Peyer's patch (tissue), 4 donors: ENCODE measurements at places on chromosomes 5 and 9.

DNA sequence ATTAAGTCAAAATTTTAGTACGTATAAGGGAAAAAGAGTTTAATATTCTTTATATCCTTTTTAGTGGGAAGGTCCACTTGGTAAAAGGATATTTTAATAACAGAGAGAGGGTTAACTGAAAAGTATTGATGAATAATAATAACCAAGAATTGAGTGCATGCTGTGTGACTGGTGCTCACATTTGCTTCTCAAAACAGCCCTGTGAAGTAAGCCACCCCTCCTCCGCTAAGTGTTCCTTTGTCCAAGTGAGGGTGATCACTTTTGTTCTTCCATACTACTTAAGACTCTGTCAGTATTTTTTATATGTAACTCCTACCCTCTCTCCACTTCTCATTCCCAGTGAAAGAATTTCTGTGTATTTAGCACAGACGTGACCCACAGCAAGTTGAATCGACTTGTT, 51.5 kb downstream of the SLC44A1 start:
- no peak for DNase-seq

DNA sequence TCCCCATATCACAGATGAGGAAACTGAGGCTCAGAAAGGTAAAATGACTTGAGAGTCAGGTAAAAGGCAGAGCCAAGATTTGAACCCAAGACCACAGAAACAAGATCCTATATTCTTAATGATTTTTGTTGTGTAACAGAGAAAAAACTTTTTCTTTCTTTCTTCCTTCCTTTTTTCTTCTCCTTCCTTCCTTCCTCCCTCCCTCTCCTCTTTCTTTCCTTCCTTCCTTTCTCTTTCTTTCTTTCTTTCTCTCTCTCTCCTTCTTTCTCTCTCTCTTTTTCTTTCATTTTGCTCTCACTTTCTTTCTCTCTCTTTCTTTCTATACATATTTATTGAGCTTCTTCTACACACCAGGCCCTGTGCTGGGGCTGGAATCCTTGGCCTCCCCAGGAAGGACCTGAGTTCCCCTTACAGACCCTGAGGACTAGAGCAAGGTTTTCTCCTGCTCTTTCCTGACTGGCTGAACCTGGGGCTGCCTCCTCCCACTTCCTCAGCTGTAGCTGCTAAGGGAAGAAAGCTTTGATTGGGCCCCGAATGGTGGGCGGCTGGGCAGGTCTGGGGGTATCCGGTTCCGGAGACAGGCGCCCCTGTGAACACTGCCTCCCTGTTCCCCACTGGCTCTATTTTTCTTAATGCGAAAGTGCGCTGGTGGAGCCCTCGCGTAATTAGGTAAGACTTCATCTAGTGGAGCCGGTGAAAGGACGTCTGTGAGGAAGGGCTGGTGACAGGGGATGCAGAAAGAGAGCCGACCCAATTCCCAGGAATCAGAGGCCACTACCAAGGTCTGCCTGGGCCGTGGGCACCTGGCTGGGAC, 27.4 kb upstream of the KIF12 start:
- DNase-seq, result no peak

GRCh38 chr5:39400713-39401578, 23.8 kb downstream of the DAB2 start:
- peak; percentile 57 for DNase-seq

DNA sequence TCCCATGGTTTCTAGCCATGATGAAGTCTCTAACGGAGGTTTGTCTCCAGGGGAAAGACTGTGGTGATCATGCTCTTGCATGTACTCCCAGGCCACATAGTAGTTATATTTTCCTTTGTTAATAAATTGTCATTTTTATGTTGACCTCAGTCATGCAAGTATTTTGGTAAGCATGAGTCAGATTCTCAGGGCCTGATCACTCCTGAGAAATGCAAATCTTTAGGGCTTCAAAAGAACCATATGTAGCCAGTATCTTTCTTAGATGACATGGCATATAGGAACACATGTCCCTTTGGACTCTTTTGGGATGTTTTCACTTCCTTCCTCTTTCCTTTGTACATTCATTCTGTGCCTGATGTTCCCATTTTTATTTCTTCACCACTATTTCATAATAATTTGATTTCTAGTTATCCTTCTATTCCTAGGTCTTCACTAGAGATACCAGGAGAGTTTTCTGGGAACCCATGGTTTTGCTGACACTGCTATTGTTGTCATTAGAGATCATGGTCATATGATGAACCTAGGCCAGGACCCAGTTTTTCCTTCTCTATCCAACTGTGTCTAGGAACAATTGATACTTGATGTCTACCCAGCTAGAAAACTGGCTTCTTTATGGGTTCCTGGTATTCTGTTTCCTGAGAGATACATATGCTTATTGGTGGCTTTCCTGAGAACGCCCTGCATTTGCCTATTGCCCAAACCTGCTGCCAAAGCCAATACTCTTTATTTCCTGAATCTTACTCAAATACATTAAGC, 248.1 kb upstream of the NREP start:
- no peak for DNase-seq

DNA sequence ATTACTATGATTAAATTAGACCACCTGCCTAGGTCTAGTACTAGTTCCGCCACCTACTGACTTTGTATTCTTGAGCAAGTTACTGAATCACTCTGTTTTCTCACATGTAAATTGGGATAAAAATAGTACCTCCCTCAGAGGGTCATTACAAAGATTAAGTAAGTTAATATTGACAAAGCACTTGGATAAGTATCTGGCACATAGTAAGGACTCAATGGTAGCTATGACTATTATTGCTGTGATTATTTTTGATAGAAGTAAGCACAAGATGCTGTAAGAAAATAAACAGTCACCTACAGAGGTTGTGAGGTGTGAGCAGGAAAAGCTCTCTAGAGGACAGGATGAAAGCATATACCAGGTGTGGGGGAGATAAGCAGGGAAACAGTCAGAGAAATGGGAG, 173.1 kb upstream of the PAPPA start:
- DNase-seq, result no peak

GRCh38 chr5:86917117-86917579, 299.4 kb downstream of the COX7C start:
- DNase-seq, result no peak

- DNase-seq, result no peak
Observed at GRCh38 chr5:159916841-159917761, 819 bp downstream of the ADRA1B start.

GRCh38 chr9:477193-477592, 262.5 kb downstream of the DOCK8 start:
- no peak for DNase-seq

GRCh38 chr9:129550199-129550839, 70.6 kb downstream of the C9orf50 start:
- DNase-seq, result peak; percentile 71

DNA sequence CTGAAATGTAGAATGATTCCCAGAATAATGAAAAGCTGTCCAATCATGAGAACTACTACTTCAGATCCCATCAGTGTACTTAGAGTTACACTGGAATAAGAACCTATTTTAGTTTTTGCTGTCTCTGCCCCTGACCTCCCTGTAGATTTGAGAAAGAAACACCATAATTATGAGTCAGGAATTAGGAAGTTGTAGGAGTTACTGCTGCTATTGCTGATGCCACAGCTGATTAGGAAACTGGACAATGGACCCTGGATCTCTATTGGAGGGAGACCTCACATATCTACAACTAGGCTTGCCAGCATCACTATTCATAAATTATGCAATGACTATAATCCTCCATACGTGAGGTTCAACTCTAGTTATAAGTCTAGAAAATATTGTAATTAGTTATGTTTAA, 48.8 kb upstream of the EDIL3 start:
- no peak for DNase-seq

DNA sequence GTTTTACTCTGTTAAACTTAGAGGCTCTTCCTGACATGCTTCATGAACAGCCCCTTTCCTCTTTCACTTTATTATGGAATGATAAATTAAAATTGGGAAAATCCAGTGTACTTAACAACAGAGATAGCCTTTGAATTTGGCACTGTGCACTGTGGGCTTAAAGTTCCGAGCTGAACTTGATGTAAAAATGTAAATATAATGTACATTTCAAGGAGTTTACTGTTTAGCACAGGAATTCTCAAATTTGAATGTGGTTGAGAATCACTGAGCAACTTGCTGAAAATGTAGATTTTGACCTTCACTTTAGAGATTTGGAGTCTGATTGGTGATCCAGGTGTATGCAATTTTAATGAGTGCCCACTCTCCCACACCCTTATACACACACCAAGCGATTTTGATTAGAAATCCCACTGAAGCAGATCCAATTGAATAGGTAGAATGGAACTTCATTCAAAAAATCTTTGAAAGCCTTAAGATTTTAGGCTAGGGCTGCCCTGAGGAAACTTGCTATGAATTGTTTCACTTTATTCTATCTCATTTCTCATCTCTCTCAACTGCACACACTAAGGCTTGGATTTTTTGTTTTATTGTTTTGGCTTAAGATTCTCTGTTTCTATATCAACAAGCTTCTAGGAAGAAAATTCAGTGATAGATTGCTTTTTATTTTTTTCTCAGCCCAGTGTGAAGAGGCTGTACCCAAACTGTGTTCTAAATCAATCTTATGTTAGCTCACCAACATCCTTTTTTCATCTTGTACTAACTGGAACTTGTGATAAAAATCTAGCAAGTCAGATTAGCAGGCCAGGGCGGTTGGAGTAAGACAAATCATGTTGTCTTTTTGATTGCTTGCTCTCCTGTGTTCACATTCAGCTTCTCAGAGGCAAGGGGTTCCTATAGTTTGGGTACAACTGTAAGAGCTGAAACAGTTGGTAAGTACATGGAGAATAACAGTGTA, 22.9 kb downstream of the NUDT12 start:
- DNase-seq, result no peak

- DNase-seq, result no peak
Observed at GRCh38 chr5:28603869-28604268, 1565.5 kb upstream of the CDH9 start.

DNA sequence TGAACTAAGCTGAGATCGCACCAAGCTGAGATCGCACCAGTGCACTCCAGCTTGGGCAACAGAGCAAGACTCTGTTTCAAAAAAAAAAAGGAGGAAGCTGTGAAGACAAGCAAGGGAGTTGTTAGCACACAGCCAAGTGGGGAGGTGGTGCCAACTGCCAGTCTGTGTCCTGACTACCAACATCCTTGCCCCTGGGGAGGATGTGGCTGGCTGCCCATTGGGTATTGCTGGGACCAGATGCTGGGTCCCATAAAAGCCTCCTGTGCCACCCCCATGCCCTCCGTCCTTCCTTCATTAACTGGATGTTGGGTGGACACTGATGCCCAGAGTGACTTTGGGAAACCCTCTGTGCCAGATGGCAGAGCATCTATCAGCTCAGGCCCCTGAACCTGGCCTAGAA, 157.1 kb upstream of the COL5A1 start:
- no peak for DNase-seq

DNA sequence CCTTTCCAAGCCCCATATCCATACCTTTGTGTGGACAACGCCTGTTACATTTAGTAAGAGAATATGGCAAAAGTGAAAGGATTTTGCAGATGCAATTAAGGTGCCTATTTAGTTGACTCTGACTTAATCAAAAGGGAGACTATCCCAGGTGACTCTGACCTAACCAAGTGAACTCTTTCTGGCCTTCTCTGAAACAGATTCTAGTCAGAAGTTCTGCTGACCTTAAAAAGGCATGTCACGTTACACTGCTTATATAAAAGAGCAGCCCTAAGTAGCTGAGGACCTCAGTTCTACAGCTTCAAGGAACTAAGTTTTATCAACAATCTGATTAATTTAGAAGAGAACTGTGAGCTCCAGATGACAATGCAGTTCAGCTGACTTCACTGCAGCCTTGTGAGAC, 5.7 kb upstream of the TICAM2 start:
- DNase-seq, result no peak

DNA sequence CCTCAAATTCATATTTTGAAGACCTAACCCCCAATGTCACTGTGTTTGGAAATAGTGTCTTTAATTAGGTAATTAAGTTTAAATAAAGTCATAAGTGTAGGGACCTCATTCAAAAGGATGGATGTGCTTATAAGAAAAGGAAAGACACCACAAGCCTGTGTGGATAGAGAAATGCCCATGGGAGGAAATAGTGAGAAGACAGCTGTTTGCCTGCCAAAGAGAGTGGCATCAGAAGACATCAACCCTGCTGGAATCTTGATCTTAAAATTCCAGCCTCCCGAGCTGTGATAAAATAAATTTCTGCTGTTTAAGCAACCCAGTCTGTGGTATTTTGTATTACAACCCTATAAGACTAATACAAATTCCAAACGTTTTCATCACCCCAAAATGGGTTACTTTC, 1867.9 kb upstream of the NUDT12 start:
- no peak for DNase-seq

DNA sequence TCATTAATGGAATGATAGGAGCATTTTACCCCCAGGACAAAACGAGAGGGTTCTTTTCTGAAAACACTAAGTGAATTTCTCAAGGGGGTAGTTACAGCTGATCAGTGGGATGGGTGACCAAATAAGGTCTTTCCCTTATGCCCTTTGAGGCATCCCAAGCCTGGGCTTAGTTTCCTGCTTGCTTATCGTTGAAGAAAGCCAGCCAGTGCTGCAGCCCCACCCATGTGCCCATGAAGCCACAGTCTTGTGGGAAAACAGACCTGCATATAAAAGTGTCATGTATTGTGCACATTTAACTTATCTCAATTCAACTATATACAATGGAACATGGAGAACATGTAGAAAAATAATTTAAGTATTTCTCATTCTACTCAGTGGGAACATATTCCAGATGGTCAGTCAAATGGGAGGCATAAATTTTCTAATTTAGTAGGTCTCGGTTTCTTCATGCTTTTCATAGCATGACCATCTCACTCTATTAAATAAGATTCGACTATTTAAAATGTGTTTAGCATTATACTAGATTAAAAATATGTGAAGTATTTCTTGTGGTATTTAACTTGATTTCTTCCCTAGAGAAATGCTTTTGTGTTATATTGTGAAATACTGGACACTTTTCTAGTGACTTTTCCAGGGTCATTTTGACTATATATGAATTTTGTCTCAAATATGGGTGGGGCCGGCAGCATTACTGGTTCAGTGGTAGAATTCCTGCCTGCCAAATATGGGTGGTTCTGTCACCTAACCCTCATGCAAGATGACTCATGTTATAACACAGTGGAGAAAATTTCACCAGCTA, 189.7 kb upstream of the SGCD start:
- no peak for DNase-seq

GRCh38 chr9:129102791-129103594, 7.6 kb downstream of the CRAT start:
- peak; percentile 60 for DNase-seq

GRCh38 chr5:119789406-119790117, 160.2 kb downstream of the FAM170A start:
- DNase-seq, result no peak

GRCh38 chr5:118592229-118593002, 395.9 kb downstream of the DTWD2 start:
- no peak for DNase-seq

- no peak for DNase-seq
Observed at GRCh38 chr9:22214497-22215031, 205.5 kb upstream of the CDKN2B start.

- peak; percentile 15 for DNase-seq
Observed at GRCh38 chr9:98797491-98797890, 1.1 kb upstream of the ANKS6 start.

GRCh38 chr5:119343766-119344165, 12.1 kb upstream of the TNFAIP8 start:
- DNase-seq, result no peak
